ENCODE measurements at places on chromosomes 4 and X.

- DNase-seq, result no peak
These were observed 4.9 kb downstream of the FRAS1 start for GRCh38 chr4:78061939-78062570.

DNA sequence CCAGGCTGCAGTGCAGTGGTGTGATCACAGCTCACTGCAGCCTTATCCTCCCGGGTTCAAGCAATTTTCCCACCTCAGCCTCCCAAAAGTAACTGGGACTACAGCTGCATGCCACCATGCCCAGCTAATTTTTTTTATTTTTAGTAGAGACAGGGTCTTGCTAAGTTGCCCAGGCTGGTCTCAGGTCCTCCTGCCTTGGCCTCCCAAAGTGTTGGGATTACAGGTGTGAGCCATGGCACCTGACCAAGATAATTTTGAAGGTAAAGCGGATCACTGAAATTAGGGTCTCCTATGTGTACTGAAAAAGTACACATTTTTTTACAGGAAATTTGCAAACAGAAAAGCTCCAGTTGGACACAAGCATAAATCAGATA is 4.8 kb downstream of the SAT1 start:
- DNase-seq, result no peak

DNA sequence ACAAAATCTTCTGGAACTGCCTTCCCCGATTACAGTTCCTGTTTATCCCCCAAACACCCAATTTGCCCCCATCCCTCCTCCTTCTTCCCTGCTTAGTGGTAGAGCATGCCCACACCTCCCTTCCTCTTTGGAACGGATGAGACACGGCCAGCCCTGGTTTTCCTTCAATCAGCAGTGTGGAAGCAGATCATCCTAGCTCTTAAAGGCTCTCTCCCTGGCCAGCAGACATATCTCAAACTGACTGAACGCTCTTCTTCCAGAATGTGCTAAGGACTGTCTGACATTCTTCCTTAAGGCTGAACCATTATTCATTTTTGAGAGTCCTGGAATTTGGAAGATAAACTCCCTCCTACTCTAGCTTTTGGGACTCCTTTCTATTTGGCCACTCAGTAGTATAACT is 161.1 kb downstream of the TRIML1 start:
- DNase-seq, result no peak

DNA sequence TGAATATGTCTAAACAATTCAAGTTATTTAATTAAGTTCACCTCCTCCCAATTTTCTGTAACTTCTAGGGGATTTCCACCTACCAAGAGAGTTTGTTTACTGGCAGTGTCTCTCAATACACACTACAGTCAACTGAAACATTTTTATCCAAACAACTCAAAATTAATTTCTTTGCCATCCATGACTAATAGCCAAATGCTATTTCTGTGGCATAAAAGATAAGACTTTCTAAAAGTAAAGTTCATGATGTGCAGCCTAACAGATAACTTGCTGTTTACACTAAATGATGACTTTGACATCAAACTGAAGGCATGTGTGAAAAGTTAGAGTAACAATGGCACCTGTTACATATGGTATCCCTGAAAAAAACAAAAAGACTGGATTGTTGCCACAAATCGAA is 7.3 kb downstream of the TAB3 start:
- DNase-seq, result no peak

GRCh38 chr4:150855981-150856510 is 159.0 kb downstream of the LRBA start:
- no peak for DNase-seq

DNA sequence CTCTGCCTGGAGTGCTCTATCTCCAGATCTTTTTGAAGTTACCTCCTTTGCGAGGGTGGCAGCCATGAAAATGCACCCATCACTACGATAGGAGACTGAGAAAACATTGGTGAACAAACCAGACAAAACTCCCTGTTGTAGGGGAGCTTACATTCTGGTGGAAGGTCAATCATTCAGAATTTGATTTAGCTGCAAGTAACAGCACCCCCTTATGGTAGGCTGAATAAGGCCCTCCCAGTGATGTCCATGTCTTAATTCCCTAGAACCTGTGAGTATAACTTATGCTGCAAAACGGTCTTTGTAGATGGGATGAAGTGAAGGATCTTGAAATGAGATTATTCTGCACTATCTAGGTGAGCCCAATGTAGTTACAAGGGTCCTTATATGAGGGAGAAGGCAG is 5.6 kb upstream of the TEC start:
- no peak for DNase-seq

DNA sequence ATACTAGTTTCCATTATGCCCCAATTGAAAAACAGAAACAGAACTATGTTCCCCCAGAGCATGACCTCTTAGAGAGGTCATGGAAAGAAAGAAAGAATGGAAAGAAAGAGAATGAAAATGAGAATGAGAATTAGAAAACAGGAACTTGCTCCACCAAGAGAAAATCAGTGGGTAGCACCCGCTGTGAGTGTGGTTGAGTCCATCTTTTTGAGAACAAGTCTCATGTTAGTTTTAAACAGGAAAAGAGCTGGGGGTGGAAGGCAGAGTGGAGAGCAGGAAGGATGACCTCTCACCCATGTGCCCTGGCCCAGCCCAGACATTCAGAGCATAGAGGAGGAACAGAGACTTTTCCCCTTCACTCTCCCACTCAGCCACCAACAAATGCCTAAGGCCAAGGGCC is 4.9 kb downstream of the GSX2 start:
- DNase-seq, result no peak

Data from cerebellar nuclear complex (tissue), 1 donor.